Lower leg skin (tissue), 4 donors: ENCODE measurements at places on chromosomes 2 and 18.
A peak's percentile ranks its signal among the peaks of the same experiment; 100 is the strongest.

- no peak for DNase-seq
These were observed 839 bp upstream of the GPR148 start for GRCh38 chr2:130728007-130728454.

- DNase-seq: no peak
These were observed 26.5 kb upstream of the IGFBP2 start for GRCh38 chr2:216606551-216607276.

GRCh38 chr2:45867800-45868199 is 216.3 kb downstream of the PRKCE start:
- DNase-seq: no peak

GRCh38 chr2:64326578-64327050 is 127.3 kb upstream of the LGALSL start:
- peak; percentile 68 for DNase-seq

DNA sequence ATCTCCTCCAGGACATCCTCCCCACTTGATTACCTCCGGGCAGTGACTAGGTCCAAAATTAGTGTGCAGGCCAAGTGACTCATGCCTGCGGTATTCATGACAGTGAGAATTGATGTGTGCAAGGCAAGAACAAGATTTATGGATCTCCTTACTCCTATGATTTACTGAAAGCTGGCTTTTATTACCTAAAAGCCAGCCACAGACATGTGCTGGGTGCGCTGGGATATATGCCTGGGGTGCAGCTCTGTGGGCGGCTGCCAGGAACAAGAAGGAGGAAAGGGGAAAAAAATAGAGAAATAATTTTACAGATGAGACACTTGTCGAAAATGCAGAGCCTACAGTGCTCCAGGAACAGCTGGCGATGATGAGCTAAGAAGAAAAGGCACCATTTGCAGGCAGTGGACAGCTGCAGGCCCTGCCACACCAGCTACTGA is 359.3 kb downstream of the CMPK2 start:
- DNase-seq: no peak
